Activated CD4-positive, alpha-beta memory T cell treated with anti-CD3 and anti-CD28 coated beads, Interleukin-2, amount 10 ng/mL, durations not matched to agents 7 days and 5 days (primary cell): ENCODE measurements at places on chromosomes 1 and 21.

GRCh38 chr1:156948708-156949107 lies 28.3 kb downstream of the LRRC71 start:
- no peak for DNase-seq

DNA sequence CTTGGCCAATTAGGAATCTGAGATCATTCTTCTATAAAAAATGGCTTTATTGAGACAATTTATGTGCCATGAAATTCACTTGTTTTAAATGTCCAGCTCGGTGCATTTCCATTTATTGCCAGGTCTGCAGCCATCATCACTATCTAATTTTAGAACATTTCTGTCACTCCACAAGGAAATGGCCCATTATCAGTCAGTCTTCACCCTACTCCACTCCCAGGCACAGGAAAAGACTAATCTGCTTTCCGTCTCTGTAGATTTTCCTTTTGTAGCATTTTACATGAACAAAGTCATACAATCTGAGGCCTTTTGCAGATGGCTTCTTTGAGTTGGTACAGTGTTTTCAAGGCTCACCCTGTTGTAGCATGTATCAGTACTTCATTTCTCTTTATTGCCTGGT lies 27.2 kb downstream of the KIF26B start:
- no peak for DNase-seq

DNA sequence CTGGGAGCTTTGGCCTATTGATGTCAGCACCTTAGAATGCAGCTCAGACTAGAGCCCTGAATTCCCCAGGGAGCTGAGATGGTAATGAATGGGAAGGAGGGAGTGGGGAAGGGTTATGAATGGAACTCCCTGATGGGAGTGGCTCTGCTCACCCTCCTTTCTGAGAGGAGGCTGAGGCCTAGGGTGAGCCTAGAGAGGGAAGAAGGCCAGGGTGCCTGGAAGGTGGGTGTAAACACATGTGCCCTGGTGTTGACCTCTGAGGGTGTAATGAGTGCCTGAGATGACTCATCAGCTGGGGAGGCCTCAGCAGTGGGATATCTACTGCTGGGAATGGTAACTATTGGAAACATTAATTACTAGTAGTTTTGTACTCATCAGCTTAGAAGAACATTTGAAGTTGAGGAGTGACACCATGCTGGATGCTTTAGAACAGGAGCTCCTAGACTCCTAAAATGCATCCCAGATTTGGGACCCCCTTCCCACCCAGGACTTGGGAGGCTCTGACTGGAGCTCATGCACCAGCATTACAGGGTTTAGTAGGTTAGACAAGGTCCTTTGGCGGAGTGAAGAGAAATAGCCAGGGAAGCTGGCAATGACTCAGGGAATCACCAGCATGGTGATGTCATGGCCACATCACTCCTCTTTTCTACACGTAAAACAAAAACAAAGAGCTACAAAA lies 16.0 kb upstream of the PIGV start:
- DNase-seq = no peak

- no peak for DNase-seq
Observed at GRCh38 chr1:193069748-193070385, 10.5 kb downstream of the RO60 start.

GRCh38 chr1:85417876-85418275 lies 47.1 kb downstream of the DDAH1 start:
- DNase-seq = no peak

DNA sequence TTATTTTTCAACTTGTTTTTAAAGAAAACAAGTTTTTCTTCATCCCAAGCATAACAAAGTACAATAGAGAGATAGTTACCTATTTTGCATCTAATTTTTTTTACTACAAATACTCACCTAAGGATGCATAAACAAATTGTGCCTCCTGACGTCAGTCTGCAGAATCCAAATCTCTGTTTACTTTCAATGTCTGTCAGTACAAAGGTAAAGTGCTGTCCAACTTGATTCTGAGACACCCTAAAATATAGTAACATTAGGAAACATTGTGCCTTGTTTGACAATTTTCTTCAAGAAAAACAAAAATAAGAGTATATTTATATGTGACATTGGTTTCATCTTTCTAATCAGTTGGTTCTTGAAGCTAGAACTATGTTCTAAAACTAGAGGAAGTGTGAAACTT lies 103.4 kb downstream of the DENND1B start:
- DNase-seq = no peak

DNA sequence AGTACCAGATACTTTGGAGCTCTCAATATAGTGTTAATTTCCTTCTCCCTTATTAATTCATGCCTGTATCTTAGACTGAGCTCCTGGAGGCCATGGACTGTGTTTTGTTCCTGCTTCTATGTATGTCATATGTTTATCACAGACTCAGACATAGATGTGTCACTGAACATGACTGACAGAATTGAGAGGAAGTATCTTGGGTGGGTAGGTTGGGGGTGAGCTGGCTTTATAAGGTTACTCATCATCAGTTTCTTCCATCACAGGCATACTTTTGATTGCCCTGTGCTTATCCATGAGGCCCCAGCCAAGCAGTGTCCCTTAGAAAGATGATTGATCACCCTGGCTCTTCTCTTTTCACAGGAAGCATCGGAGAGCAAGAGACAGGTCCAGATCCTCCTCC lies 5.6 kb upstream of the SH3D21 start:
- no peak for DNase-seq

- DNase-seq = no peak
Observed at GRCh38 chr1:210248341-210248740, 15.7 kb downstream of the SERTAD4 start.

- no peak for DNase-seq
Observed at GRCh38 chr1:94738371-94738770, 81.8 kb upstream of the SLC44A3 start.

DNA sequence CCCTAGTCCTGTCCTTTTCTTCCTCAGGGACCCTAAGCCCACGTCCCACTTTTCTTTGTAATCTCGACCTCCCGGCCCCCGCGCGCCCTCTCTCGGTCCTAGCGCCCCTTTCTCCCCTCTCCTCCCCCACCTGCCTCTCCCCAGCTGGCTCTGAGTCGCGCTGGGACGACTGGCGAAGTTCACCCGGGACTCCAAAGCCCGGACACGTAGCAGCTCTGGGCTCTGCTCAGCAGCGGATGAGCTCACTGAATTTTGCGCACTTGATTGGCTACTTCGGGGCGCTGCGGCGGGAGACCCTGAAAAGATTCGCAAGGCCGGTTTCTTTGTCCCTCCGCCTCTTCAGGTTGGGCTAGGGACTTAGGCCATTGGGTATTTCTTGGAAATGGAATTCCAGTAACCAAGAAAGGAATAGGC lies 16.3 kb upstream of the ACKR1 start:
- peak; percentile 23 for DNase-seq

GRCh38 chr1:85577419-85578320 lies 2.9 kb upstream of the CCN1 start:
- no peak for DNase-seq

DNA sequence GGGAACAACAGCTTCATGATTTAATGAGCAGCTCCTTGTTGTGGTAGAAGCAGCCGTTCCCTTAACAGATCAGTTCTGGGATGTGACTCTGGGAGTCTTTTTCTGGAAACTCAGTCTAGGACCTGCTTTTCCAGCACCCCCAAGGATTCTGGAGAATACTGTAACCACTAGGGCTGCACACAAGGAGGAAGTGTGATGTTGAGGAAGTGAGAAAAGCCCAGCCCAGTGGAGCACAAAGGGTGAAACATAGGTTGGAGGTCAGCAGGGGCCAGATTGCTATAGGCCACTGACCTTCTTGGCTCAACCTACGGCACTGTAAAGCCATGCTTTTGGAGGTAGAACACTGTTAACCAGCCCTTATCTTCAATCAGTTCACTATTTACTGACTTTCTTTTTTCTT lies 10.1 kb upstream of the PLA2G5 start:
- no peak for DNase-seq

DNA sequence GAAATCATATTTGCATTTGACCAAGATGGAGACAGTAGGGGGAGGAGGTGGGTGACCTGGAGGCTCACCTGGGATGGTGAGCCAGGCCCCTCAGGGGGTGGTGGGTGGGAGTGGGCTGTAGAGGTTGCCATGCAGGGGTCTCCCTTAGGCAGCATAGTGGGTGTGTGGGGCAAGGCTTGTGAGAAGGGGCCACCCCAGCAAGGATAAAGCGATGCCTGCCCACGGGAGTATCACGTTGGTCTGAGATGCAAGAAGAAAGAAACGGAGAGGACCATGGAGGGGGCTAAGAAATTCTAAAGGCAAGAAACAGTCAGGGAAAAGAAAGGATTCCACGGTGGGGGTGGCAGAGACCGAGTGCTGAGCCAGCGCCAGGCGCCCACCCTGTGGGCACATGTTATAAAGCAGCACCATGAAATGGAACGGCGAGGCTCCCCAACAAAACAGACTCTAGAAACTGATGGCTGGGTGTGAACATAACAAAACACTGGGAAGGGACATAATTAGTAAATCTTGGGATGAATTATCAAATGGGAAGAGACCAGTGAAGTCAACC lies 11.7 kb upstream of the C2CD2 start:
- DNase-seq = peak; percentile 4

DNA sequence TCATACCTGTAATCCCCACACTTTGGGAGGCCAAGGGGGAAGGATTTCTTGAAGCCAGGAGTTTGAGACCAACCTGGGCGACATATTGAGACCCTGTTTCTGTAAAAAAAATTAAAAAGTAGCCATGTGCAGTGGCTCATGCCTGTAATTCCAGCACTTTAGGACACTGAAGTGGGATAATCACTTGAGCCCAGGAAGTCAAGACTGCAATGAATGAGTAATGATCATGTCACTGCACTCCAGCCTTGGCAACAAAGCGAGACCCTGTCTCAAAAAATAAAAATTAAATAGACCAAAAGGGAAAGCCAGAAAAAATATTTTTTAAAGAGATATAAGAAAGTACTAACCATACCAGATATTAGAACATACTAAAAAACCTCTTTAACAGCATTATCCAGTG lies 44.7 kb upstream of the LYPLAL1 start:
- no peak for DNase-seq

GRCh38 chr1:230865062-230865817 lies 3.1 kb downstream of the C1orf198 start:
- no peak for DNase-seq

DNA sequence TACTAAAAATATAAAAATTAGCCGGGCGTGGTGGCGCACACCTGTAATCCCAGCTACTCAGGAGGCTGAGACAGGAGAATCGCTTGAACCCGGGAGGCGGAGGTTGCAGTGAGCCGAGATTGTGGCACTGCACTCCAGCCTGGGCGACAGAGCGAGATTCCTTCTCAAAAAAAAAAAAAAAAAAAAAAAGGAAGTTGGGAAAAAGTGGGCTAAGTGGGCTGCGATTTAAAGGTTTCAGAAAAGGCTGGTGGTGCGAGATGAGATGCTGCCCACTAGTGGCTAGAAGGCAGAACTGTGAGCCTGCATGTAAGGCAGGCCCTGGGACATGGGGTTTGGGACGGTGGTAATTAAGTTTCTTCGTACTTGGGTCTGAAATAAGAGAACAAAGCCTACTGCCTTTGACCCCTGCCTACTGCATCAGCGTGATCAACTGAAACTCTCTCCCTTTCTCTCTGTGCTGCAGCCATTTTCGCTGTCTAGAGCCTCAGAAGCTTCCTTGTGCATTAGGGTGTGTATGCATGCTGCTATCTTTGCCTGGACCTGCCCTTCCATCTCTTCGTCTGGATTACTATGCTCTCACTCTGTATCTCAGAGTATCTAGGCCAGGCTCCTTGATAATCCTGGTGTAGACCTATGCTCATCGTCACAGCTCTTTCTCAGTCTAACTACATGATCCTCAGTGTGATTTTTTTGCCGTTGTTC lies 12.4 kb downstream of the FMOD start:
- peak; percentile 68 for DNase-seq

DNA sequence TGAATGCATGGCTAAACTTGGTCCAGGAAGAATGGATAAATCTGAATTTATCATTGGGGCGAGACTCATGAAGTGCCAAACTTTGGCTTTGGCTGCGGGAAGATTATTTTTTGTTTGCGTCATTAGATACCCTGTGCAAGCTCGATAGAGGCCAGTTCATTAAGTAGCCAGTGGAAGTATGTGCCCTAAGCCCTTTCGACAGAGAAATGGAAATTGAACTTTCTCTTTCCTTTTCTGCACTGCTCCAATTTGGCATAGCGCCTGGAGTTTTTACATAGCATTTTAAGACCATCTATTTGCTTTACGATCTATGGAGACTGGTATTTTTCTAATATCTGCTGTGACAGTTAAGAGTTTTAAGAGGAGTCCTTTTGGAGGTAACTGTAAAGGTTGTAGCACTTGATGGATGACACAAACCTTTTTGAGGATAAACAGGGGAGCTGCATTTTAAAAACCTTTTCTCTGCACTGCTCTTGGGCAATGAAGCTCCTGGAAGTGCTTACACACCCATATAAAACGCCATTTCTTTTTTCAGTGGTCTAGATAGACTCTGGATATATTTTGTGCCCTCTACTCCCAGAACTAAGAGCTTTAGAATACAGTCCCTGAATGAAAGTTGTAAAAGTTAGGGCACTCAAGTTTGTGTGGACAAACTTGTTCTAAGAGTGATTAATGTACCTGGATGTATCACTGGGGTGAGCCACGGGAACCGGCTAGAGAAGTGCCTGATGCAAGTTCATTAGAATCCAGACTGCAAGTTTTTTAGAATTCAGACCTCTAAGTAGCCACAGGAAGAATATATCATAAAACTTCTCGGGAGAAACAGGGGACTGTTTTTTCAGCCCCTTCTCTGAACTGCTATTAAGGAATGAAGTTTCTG lies 41.3 kb upstream of the CFHR3 start:
- no peak for DNase-seq

DNA sequence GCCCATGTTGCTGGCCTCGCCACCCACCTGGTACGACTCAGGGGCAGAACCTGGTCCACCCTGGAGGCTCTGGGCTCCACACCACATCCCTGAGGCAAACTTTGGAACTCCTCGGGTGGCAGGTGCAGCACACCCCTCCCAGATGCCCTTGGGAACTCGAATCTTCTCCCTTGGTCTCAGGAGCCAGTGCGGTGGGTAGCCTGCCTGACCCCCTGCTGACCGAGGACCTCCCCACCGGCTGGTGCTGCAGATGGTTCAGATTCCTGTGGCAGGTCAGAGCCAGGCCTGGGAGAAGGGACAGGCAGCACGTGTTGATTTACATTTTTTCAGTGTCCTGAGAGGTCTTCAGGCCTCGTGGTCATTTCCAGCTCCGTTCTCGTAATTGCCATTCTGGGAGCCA lies 6.3 kb upstream of the CFAP410 start:
- no peak for DNase-seq

GRCh38 chr1:237754627-237755026 lies 136.1 kb downstream of the ZP4 start:
- no peak for DNase-seq
